Epithelial cell of prostate (primary cell): ENCODE measurements at places on chromosomes 12 and 14.
A peak's percentile ranks its signal among the peaks of the same experiment; 100 is the strongest.

GRCh38 chr14:104693482-104694431 is 4.3 kb downstream of the INF2 start:
- DNase-seq = no peak

DNA sequence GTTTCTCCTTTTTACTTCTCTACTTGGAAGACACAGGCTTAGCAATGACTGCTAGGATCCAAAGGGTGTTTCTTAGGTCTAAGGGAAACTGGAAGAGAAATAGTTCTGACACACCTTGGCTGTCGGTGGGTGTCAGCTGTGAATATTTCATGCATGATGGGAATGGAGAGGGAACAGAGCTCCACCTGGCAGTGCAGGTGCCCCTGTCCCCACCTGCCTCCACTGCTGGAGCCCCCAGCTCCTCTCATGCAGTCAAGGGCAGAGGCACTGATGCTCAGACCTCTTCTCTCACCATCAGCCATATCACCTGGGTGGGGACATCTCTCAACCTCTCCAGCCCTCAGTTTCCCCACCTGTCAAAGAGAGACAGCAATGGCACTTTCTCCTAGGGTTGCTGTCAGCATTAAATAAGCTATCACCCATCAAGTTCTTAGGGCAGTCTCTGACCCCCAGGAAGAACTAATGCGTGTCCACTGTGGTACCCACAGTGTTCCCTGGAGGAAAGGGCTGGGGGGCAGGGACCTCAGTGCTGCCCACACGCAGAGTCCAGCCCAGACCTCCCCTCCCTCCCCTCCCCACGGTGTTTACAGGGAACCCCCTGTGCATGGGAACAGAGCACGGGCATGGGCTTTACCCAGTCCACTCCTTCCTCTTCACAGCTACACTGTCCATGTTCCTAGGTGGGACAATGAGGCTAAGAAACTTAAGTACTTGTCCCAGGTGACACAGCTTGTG is 69.1 kb downstream of the C14orf132 start:
- no peak for DNase-seq

DNA sequence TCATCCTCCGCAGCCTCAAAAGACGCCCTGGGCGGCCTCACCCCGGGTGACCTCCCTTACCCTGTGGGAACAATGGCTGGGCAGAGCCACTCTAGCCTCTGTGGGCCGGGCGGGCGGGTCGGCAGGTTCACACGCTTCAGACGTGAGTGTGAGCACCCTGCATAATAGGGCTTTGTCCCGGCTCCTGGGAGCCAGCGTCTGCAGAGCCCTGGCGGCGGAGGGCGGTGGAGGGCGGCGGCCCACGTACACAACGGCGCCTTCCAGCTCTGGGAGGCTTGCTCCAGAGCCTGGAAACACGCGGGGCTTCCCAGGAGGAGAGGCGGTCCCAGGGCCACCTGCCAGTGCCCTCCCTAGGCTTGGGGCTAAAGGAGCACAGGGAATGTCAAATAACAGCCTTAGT is 205.6 kb downstream of the BCL11B start:
- no peak for DNase-seq

GRCh38 chr12:111409403-111409779 is 3.7 kb downstream of the SH2B3 start:
- no peak for DNase-seq

DNA sequence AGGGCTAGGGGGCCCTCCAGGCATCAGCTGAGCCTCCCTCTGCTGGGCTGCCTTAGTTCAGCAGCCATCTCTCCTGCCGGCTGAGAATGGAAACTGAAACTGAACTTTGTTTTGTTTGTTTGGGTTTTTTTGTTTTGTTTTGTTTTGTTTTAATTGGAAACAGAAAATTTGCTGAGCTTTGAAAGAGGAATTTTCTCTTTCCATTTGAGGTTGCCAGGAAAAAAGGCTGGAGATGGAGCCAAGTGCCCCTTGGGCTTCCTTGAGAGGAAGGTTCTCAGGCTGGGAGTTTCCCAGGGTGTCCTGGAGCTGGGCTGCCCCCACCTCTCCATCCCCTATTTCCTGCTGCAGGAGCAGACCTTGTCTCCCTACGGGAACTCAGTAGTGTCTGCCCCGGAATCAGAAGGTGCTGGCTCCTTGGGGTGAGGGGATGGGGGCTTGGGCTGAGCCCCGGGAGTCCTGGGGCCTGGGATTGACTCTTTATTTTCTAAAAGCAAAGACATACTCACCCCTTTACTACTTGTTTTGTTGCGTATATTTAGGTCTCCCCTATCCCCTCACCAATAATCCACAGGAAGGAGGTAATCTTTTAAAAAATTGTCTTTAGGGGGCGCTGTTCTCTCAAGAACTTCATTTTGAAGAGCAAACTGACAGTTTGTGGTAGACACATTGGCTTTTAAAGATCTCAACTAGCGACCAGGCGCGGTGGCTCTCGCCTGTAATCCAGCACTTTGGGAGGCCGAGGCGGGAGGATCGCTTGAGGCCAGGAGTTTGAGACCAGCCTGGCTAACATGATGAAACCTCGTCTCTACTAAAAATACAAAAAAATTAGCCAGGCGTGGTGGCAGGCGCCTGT is 21.3 kb upstream of the OASL start:
- no peak for DNase-seq

GRCh38 chr12:7806863-7807487 is 17.8 kb downstream of the NANOG start:
- DNase-seq = no peak

GRCh38 chr14:32366986-32367385 is 37.9 kb downstream of the AKAP6 start:
- no peak for DNase-seq

GRCh38 chr14:103296007-103296406 is 38.0 kb upstream of the EIF5 start:
- peak; percentile 27 for DNase-seq

DNA sequence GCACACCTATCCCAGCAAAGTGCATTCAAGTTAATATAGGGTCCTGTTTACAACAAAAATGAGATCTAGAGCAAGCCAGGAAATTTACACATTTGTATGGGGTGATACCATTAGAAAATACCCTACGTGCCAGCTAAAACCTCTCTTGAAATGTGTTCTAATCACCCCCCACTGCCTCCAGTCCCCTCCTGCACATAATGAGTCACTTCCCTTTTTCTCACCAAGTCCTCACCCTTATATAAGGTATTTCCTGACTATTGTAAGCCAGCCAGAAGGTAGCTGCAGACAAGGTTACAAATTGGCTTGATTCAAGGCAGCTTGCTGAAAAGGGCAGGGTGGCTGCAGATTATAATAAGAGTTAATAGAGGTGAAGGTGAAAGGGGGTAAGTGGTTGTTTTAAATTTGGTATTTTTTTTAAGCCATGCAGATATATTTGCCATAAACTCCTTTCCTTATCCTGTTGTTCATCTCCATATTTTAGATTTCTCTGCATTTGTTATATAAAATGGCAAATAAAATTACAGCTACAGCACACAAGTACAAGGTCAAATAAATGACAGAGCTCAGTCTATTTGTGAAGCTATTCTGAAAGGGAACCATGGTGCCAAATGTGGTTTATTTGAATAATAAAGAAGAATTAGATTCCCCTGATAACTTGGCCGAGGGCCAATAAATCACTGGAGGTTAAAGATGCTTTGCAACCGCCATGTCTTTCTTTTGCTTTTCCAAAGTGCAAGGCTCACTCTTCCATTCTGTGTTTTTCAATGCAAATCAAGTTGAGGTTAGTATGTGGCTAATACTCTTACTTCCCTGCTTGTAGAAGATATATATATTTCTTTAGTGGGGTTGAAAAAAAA is 385.9 kb downstream of the EGLN3 start:
- no peak for DNase-seq

DNA sequence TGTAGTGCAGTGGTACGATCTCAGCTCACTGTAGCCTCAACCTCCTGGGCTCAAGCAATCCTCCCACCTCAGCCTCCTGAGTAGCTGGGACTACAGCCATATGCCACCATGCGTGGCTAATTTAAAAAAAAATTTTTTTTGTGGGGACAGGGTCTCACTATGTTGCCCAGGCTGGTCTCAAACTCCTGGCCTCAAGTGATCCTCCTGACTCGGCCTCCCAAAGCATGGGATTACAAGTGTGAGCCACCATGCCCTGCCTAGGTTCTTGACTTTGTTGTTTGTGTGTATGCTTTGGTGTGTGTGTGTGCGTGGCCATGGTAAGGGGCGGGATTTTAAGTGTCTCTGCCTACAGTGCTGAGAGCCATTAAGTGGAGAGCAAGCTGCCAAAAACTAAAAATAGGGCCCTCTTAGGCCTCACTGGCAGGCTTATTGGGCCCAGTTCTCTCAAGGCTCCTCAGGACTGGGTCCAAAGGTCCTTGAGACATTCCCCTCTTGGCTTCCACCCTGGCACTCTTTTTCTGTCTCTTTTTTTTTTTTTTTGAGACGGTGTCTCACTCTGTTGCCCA is 5.1 kb downstream of the COX14 start:
- no peak for DNase-seq

GRCh38 chr12:82437744-82438143 is 79.4 kb downstream of the METTL25 start:
- no peak for DNase-seq

DNA sequence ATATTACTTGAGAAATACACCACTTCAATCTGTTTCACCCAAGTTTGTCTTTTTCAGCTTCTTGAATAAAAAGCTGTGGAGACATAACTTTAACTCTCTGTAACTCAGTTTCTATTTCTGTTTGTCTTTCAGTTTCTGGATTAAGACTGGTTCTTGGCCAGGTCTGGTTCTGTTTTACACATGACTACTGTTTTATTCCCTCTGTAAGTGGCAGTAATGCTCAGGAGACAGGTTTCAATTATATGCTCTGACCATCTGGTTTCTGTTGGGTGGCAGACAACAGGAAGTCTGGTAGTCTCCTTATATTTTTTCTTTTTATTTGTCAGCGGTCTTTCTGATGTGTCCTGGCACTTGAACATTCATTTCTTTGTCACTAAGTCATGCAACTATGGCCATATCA is 102.9 kb downstream of the RPS29 start:
- no peak for DNase-seq

DNA sequence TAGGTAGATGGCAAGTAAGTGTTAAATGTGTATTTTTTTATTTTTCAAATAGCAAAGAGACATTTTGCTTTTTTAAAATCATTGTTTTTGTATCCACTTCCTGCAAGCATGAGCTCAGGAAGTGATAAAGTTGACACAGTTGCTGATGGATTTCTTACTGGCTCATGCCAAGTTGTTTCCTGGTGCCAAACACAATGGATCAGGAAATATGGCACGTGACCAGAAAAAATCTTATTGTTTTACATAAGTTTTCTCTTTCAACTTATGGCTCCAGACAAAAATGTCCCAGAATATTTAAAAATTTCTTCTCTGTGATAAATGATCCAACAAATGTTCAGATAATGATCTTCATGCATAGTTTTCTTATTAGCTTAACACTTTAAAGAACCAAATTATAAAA is 1279.1 kb upstream of the FLRT2 start:
- no peak for DNase-seq

DNA sequence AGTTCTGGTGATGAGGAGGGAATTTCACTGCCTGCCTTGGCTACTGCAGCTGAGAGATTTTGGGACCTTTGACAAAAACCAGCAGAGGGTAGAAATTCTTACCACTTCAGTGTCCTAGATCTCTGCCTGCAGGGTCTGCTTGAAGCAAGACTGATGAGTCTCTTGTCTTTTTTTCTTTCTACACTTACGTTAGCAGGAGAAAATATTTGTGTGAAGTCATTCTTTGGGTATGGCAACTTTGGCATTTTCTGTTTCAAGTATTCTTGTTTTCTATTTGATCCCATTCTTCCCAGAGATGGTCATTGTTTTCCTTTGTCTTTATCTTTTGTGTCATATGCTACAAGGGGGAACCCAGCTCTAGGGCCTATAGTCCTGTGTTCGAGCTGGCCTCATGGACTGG is 65.6 kb upstream of the FERMT2 start:
- DNase-seq = no peak

DNA sequence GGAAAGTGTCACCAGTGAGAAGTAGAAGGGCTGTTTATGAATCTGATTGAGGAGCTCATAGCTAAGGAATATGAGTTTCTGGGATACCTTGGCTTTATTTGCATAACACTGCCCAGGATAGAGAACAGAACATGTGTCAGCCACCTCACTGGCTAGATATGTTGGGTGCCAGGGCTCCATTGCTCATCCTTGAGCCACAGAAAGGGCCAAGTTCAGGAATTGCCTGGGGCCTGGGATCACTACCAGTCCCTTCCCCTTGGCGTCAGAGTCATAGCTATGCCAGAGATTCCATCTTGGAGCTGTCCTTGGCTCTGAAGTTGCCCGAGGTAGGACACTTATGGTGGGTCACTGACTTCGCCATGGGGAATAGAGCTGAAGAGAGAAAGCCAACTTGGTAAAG is 49.0 kb downstream of the IFT43 start:
- no peak for DNase-seq

GRCh38 chr12:53997204-53998109 is 2.5 kb upstream of the HOXC9 start:
- no peak for DNase-seq

GRCh38 chr14:23093991-23094665 is 808 bp downstream of the ACIN1 start:
- no peak for DNase-seq

DNA sequence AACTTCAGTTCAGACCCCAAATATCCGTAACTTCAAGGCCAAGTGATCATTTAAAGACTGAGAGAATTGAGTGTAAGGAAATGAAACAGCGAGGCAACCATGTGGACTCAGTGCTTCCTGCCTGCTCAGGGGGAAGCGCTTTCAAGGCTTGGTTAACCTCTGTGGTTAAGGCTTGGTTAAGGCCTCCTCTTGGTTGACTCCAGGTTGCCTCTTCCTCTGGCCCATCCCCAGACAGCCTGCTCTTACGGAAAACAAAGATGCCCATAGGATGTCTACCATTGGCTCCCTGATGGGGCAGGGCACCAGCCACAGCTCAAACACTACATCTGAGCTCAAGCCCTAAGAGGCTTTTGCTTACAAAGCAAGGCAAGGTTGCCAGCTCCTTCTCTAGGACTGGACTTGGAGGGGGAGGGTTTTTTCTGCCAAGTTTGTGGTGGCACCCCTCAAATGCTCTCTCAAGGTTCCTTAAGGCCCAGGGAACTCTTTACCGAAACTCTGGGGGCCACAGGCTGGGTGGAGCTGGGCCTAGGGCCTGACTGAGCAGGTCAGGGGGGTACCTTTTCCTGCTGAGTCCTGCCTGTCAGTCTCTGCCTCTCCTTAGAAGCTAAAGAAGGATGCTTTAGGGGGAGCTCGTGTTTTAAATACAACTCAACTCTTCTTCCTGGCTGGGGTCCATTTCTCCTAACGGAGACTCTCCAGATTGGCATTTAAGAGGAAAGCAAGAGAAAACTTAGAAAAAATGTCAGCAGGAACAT is 13.7 kb downstream of the COL2A1 start:
- DNase-seq = no peak

- no peak for DNase-seq
Observed at GRCh38 chr12:62709311-62709710, 225.6 kb downstream of the PPM1H start.

- DNase-seq = no peak
Observed at GRCh38 chr12:102756530-102756929, 160.5 kb downstream of the PAH start.

GRCh38 chr12:94304566-94305061 is 155.1 kb downstream of the CEP83 start:
- no peak for DNase-seq

GRCh38 chr14:26935733-26936132 is 337.9 kb upstream of the NOVA1 start:
- DNase-seq = no peak
